ENCODE measurements at places on chromosomes 2 and 18. TPM values are rescaled to one million over a fixed set of nuclear protein-coding genes. Genes with fewer than 3 reads are reported as not detected.

The LYG2 gene
- not detected for total RNA-seq

The BOLL gene
- total RNA-seq, result not detected

DNA sequence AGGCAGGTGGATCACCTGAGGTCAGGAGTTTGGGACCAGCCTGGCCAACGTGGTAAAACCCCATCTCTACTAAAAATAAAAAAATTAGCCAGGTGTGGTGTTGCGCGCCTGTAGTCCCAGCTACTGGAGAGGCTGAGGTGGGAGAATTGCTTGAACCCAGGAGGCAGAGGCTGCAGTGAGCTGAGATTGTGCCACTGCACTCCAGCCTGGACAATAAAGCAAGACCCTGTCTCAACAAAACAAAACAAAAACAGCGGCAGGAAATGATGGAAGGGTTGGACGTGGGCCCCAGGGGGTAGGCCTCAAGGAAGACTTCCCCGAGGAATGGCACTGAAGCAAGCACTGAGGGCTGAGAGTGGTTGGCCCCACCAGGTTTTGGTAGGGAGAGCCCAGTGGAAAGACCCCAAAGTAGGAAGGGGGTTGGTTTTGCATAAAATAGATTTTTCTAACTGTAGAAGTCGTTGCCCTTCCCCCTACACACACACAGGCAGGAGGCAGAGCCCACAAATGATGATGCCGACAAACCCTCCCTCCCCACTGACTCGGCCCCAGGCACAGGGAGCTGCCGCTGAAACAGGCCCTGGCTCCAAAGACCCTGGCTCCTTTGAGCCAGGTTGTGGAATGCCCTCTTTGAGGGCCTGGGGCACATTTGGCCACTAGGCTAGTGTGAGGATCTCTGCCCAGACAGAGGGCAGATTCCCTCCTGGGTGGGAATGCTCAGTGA lies 104.8 kb downstream of the CABLES1 start:
- DNase-seq, result no peak

DNA sequence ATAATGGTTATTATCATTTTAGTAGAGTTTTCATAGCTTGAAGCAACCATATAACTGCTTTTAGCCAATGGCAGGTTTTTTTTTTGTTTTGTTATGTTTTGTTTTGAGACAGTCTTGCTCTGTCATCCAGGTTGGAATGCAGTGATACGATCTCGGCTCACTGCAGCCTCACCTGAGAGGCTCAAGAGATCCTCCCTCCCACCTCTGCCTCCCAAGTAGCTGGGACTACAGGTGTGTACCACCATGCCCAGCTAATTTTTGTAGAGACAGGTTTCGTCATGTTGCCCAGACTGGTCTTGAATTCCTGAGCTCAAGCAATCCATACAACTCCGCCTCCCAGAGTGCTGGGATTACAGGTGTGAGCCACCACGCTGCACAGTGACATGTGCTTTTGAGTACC lies 117.5 kb upstream of the GAREM1 start:
- DNase-seq, result no peak

GRCh38 chr2:162731917-162732804 lies 106.4 kb downstream of the KCNH7 start:
- DNase-seq, result no peak

DNA sequence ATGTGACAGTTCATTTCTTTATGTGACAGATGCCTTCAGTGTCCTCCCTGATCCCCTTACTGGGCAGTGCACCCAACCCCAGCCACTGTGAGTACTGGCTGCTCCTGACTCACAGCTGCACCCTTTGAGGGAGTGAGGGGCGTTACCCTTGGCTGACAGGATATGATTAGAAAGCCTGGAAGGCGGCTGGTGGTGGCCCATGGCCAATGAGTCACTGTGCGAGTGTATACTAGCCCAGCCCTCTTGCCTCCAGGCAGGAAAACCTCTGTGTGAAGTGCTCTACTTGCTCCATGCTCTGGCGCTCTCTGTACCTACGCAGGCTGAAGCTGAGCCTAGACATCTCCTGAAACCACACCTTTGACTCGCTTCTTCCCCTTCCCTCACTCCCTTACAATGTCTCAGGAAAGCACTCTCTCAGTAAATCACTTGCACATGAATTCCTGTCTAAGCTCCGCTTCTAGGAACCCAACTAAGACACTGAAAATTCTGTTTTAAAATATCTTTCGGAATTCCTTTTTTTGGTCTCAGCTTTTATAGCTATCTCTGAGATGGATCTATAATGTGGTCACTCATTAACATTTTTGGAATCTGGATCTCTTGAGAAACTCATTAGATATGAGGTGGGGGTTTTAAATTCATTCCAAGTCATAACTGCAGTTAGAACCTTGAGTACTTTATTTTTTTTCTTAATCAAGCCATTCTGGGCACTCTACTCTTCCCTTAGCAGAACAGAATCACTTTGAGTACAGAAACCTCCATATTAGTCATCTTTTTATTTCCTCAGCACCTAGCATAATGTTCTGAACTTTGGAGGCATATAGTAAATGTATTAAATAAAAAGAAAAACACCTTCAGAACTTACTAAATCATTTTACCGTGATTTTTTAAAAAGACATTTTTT lies 25.3 kb upstream of the STAM2 start:
- DNase-seq, result peak; percentile 79

- DNase-seq, result no peak
Measured at GRCh38 chr2:102119255-102119654, 23.3 kb upstream of the IL1R1 start.
